Activated CD8-positive, alpha-beta memory T cell treated with anti-CD3 and anti-CD28 coated beads for 1 hour (primary cell): ENCODE measurements at places on chromosomes 16 and 17.
A peak's percentile ranks its signal among the peaks of the same experiment; 100 is the strongest.

DNA sequence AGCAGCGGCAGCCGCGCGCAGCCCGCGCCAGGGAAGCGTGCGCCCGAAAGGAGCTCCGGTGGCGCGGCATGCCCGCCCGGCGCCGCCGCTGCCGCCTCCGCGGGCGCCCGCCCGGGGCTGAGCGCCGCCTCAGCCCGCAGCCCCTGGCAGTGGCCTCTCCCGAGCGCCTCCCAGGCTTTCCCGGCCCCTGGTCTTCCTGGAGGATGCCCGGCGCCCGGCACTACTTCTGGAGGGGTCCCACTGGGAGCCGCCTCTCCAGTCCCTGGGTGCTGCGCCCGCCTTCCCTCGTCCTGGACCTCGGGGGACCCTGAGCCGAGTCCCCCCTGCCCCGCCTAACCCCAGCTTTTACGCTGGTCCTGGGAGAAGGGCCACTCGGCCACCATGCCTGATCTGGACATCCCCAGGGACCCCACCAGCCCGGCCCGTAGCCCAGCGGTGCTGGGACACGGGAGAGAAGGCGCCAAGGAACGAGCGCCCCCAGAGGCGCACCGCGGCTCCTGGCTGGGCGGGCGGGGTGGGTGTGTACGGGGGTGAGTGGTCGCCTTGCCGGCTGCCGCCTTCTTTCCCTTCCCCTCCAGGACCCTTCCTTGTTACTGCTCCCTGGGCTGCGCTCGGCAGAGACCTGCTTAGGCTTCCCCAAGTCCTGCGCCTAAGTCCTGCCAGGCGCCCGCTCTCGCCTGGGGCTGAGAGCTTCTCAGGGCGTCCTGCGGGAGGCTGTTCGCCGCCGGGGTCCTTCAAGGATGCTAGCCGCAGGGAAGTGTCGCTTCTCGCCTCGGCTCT, 704 bp downstream of the ASIC2 start:
- no peak for DNase-seq

GRCh38 chr17:44108440-44109311, 14.8 kb downstream of the HDAC5 start:
- DNase-seq = no peak

DNA sequence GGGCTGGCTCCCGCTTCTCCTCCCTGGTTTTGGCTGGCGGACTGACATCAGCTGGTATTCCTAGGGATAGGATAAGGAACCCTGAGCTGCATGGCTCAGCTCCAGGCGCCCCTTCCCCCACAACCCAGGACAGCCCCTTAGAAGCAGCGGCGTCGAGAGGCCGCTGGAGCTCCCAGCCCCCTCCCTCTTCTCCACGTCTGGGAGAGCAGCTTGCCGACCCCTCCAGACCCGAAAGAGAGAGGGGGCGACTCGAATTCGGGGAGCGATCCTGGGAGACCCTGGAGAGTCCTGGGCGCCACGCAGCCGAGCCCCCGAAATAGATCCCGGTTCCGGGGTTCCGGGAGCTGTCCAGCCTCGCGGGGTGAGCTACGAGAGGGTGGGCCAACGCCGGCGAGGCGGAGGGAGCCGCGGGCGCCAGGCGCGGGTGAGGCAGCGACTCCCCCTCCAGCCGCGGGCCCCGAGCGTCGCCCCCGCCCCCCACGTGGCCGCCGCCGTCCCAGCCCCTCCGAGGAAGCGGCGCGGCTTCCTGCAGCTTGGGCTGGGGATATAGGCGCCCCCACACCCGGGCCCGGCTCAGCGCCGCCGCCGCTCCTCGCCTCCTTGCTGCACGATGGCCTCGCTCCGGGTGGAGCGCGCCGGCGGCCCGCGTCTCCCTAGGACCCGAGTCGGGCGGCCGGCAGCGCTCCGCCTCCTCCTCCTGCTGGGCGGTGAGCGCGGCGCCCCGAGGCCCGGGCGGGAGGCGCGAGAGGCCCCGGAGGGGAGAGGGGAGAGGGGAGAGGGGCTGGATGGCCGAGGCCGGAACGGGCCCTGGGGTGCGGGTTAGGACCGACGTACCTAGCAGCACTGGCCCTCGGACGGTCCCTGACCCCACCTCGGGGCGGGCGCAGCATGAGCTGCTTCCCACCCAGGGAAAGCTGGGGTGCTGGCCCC, at the start of gene RAMP2:
TSS of gene RAMP2 (plus strand) at position 576 of the 930 bp plus-strand sequence. CDS start at position 611, 35 bp downstream.
- no peak for DNase-seq

DNA sequence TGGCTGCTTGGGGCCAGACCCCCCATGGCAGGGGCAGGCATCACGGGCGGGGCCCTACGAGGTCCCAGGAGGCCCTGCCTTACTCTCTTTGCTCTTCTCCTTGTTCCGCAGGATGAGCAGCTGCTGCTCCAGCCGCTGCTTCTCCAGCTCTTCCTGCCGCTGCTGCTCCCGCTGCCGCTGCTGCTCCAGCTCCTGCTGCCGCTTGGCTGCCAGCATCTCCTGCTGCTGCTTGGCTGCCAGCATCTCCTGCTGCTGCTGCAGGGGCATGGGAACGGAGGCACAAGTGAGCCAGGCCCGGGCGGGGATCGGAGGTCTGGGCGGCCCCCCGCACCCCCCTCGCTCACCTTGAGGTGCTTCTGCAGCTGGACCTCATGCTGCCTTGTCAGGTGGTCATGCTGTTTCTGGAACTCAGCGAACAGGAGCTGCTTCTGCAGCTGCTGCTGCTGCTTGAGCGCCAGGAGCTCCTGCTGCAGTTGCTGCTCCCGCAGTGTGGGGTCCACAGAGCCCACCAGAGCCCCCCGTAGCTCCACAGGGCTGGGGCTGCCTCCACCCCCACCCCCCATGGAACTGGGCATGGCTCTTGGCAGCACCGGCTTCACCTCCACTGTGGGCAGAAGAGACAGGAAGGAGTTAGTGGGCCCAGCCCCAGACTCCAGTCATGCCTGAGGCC, 22.8 kb downstream of the G6PC3 start:
- DNase-seq = no peak

GRCh38 chr16:81861503-81861902, 82.4 kb downstream of the PLCG2 start:
- no peak for DNase-seq

DNA sequence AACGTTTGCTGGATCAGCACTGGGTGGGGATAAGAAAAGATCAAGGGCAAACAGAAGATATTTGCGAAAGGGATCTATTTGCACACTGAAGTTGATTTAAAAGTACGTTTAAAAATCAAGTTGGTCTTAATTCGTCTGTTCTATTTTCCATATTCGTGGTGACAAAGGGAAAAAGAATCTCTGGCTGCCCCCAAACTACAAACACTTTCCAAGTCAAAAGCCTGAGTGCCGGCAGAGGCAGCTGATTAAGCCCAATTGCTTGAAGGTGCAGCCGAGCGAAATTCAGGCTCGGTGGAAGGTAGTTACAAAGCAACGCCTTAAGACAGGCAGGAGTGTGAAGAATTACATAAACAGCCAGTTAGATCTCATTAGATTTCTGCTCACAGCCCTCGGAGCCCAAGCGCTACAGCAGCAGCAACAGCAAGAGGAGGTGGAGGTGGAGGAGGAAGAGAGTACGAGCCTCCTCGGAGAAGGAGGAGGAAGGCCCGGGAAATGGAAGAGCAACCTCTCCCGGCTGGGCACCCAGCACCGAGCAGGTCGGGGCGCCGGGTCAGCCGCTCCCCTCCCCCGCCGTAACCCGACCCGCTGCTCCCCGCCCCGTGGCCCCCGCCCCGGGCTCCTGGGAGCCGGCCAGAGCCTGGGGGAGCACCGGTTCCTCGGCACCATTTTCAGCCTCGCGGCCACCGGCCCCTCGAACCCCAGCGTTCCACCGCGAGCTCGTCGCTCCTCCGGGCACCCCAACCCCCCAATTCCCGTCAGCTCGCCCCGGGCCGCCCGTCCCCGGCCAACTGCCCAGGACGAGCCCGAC, 890 bp downstream of the TOB1 start:
- DNase-seq = peak; percentile 30

DNA sequence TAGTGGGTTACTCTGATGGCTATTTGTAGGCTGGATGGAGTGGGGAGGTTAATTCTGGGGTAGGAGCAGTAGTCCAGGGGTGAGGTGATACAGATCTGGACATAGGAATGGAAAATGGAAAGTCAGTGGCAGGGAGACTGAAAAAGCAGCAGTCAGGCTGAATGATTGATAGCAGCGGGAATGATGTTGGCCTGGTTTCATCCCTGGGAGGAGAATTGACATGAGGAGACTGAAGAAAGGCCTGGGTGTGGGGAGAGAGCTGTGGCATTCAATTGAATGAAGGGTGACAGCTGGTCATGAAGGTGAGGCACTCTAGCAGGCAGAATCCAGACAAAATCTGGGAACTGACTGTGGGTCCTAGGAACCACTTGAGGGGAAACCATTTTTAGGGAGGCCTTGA, 34.7 kb upstream of the CLEC18A start:
- no peak for DNase-seq

DNA sequence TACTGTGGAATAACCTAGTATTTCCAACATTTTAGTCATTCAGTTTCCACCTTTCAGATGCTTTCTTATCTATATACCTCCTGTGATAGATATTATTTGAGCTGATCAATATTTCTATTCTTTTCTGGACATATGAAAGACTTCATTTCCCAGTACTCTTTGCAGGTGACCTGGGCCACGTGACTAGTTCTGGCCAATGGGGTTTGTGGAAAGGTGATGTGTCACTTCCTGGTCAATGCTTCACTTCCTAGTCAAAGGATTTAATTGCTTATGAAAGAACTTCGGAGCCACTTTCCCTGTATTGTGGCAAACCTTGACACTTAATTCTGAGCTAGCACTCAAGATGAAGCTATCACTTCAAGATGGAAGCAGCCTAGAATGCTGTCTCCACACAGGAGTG, 248.9 kb upstream of the FOXF1 start:
- no peak for DNase-seq
